ENCODE measurements at places on chromosomes 12 and 14. TPM values are rescaled to one million over a fixed set of nuclear protein-coding genes. Genes with fewer than 3 reads are reported as not detected.

KLRC2 gene
- not detected for total RNA-seq

GPR68 gene
- total RNA-seq, result 0.26 TPM

TMEM117 gene
- 6.2 TPM for total RNA-seq

FAM90A1 gene
- 0.33 TPM for total RNA-seq

PTMS gene
- 29.5 TPM for total RNA-seq

C14orf132 gene
- total RNA-seq, result 48.6 TPM

CTSG gene
- total RNA-seq, result not detected

SLCO1B3 gene
- total RNA-seq, result not detected

HOXC12 gene
- not detected for total RNA-seq

AQP6 gene
- 0.17 TPM for total RNA-seq

COQ10A gene
- total RNA-seq, result 9.1 TPM

DEPDC4 gene
- 1.2 TPM for total RNA-seq

DLK1 gene
- not detected for total RNA-seq

RPS6KA5 gene
- total RNA-seq, result 2.0 TPM

SLC7A8 gene
- total RNA-seq, result 5.1 TPM

MIPOL1 gene
- 8.6 TPM for total RNA-seq

ERP27 gene
- not detected for total RNA-seq

CSRP2 gene
- 36.7 TPM for total RNA-seq

HAL gene
- total RNA-seq, result 0.17 TPM

NINJ2 gene
- 1.3 TPM for total RNA-seq

SLCO1B1 gene
- total RNA-seq, result not detected

P3H3 gene
- total RNA-seq, result 72.4 TPM

GZMH gene
- not detected for total RNA-seq

MYF5 gene
- total RNA-seq, result not detected

SDR9C7 gene
- total RNA-seq, result not detected

OTX2 gene
- total RNA-seq, result not detected

POLE2 gene
- total RNA-seq, result 4.5 TPM

C1S gene
- 1,549 TPM for total RNA-seq

SLC2A14 gene
- 0.17 TPM for total RNA-seq

SAV1 gene
- 46.9 TPM for total RNA-seq

FAR2 gene
- total RNA-seq, result 5.4 TPM

SP1 gene
- total RNA-seq, result 31.3 TPM

RNF212B gene
- not detected for total RNA-seq

GPR65 gene
- total RNA-seq, result 0.17 TPM

PLA2G1B gene
- not detected for total RNA-seq

ERBB3 gene
- 0.66 TPM for total RNA-seq

HSPA2 gene
- 9.9 TPM for total RNA-seq

DPPA3 gene
- total RNA-seq, result not detected

RNU4-1 gene
- under 0.01 TPM for total RNA-seq

MSRB3 gene
- total RNA-seq, result 31.3 TPM

MANSC4 gene
- 0.17 TPM for total RNA-seq

CPNE6 gene
- total RNA-seq, result not detected

KLRB1 gene
- not detected for total RNA-seq

GLI1 gene
- 2.0 TPM for total RNA-seq

OSBPL8 gene
- 294 TPM for total RNA-seq

PTPRB gene
- 0.66 TPM for total RNA-seq

PIP4K2C gene
- total RNA-seq, result 9.0 TPM

GALNT8 gene
- under 0.01 TPM for total RNA-seq

CCDC197 gene
- not detected for total RNA-seq

LRFN5 gene
- total RNA-seq, result 3.6 TPM

WNK1 gene
- 67.3 TPM for total RNA-seq

CCER1 gene
- total RNA-seq, result not detected

DCTN2 gene
- 101 TPM for total RNA-seq

TMPRSS12 gene
- total RNA-seq, result not detected

KRT2 gene
- total RNA-seq, result not detected

CALM1 gene
- total RNA-seq, result 269 TPM

GLT1D1 gene
- under 0.01 TPM for total RNA-seq

Data from fibroblast of lung (primary cell).